Tibial artery (tissue), 4 donors: ENCODE measurements at places on chromosomes 11 and 22.

DNA sequence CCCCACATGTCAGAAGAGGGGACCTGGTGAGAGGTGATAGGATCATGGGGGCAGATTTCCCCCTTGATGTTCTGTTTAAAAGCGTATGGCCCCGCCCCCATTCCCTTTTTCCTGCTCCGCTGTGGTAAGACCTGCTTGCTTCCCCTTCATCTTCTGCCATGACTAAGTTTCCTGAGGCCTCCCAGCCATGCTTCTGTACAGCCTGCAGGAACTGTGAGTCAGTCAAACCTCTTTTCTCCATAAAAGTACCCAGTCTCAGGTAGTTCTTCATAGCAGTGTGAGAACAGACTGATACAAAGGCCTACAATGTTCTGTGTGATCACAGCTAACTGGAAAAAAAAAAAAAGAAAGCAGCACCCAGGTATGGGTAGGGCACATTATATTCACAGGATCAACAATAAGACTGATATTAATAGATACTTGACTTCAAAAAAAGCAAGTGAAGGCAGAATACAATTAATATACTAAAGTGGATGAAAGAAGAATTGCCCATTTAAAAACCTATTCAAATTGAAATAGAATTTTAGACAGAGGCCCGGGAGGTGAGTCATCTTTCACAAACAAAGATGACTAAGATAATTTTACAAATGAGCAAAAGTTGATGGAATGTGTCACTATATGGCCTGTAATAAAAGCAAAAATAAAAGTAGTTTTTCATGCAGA lies 1.7 kb upstream of the OR52K1 start:
- no peak for DNase-seq
- H3K36me3 ChIP-seq, result no peaks in the 10 kb centered on the region
- H3K27me3 ChIP-seq, result no peaks in the 10 kb centered on the region
- no peak overlapping the region for H3K27ac ChIP-seq
- no peak overlapping the region for H3K4me3 ChIP-seq
- H3K4me1 ChIP-seq, result no peaks in the 10 kb centered on the region

DNA sequence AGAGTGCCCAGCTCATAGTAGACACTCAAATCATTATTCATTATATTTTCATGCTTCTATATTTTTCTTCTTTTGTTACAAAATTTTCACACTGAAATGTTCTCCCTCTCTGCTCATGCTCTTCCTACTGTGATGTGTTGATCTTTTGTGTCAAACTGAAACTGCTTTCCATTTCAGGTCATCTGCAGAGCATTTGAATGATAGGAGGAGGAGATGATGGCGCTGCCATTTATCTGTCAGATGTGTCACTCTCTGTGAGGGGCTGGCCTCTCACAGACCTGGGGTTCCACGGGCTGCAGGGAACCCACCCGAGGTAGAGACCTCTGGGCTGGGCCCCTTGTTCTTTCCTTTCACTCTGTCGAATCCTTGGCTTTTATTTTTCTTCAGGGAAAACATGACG lies 41.1 kb downstream of the OR10A6 start:
- no peak overlapping the region for H3K4me3 ChIP-seq
- no peak overlapping the region for H3K27ac ChIP-seq
- no peaks in the 10 kb centered on the region for H3K27me3 ChIP-seq
- no peak for DNase-seq
- H3K4me1 ChIP-seq, result no peaks in the 10 kb centered on the region

- peaks cover 7% of the 10 kb centered on the region for H3K27me3 ChIP-seq
- H3K4me3 ChIP-seq, result peak overlapping the region; percentile 99
- H3K4me1 ChIP-seq, result no peaks in the 10 kb centered on the region
These were observed 728 bp downstream of the DCUN1D5 start for GRCh38 chr11:103091064-103091800.

DNA sequence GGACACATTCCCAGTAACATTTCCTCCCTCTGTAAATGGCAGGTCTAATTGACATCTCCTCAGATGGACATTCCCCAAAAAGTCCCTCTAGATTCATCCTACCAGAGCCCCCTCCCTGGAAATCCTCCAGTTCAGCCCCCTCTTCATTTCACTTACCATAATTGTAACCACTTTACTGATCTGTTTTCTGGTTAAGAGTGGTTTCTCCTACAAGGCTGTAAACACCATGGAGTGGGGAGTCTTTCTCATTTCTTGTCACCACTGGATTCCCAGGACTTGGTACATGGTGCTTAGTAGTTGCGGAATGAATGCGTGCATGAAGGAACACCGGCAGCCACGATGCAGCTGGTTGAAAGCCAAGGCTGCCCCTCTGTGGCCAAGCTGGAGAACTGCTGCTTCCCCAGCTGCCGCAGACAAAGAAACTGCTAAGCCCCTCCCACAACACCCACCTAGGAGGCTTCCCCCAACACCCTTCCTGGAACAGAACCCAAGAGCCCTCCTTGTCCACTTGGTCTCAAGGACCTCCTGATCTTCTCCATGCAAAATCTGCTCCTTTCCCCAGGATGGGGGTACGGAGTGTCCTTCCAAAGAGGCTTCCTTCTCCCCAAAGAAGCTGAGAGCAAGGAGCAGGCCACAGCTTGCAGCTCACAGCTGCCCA lies 18.6 kb upstream of the SCARF2 start:
- no peak overlapping the region for H3K4me3 ChIP-seq
- H3K27me3 ChIP-seq, result no peaks in the 10 kb centered on the region
- peaks cover 7% of the 10 kb centered on the region for H3K36me3 ChIP-seq
- no peak overlapping the region for H3K27ac ChIP-seq
- DNase-seq, result peak; percentile 70

GRCh38 chr11:66883016-66883965 lies 26.4 kb downstream of the LRFN4 start:
- no peak overlapping the region for H3K27ac ChIP-seq
- no peaks in the 10 kb centered on the region for H3K36me3 ChIP-seq
- peaks cover 30% of the 10 kb centered on the region for H3K4me1 ChIP-seq
- H3K27me3 ChIP-seq, result no peaks in the 10 kb centered on the region

GRCh38 chr11:61731952-61732675 lies 20.3 kb upstream of the MYRF start:
- no peaks in the 10 kb centered on the region for H3K27me3 ChIP-seq
- H3K36me3 ChIP-seq, result peaks cover 48% of the 10 kb centered on the region
- peak overlapping the region; percentile 17 for H3K27ac ChIP-seq
- DNase-seq, result no peak
- H3K4me1 ChIP-seq, result peaks cover 17% of the 10 kb centered on the region

DNA sequence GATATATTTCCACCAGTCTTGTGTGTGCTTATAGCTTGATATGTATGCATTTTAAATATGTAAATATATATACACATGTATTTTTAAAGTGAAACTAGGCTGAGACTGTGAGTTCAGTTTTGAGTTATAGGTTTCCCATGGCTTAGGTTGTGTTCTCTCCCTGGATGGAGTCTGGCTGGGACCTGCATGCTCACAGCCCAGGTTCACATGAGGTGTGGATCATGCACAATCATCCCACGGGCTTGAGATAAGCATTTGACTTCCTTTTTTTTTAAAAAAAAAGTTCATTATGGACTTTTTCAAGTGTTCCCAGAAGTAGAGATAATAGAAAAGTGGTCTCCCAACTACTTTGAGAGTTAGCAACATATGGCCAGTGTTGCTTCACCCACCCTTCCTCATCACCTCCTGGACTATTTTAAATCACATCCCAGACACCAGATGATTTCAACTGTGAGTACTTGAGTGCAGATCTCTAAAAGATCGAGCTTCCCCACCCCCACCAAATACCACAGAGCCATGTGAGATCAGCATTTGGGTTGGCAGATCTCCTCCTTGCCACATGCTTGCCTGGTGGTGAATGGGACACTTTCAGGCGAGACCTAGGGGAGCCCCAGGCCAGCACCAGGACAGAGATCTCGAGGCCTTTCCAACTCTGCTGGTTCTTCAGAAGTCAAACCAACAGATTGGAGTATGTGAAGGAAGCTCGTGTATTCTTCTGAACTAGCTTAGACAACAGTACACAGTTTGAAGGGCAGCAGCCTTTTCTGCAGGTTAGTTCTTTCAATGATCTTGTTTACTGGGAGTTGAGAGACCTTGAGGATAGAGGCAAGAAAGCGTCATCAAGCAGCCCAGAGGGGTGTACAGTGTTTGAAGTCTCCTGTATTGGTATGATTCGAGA lies 15.9 kb downstream of the MED15 start:
- peak overlapping the region; percentile 38 for H3K27ac ChIP-seq
- H3K36me3 ChIP-seq, result peaks cover 5% of the 10 kb centered on the region
- no peaks in the 10 kb centered on the region for H3K27me3 ChIP-seq
- no peak for DNase-seq
- peaks cover 27% of the 10 kb centered on the region for H3K4me1 ChIP-seq

DNA sequence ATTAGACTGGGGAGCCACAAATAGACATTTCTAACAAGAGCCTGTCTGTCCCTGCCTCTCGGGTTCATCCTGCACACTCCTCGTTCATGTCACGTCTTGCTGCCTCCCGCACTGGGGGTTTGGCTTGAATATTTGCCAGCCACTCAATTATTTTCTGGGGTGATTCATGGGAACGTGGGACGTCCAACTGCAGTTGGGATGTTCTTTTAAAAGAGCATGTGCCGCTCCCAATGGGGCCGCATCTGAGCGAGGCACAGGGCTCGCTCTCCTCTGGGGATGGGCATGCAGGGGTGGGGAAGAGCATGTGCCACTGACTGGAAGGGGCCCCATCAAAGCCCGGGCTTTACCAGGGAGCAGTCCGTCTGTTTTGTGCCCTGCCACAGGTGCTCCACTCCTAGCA lies 43.4 kb downstream of the PARVG start:
- H3K4me3 ChIP-seq, result no peak overlapping the region
- peaks cover 17% of the 10 kb centered on the region for H3K27me3 ChIP-seq
- no peaks in the 10 kb centered on the region for H3K4me1 ChIP-seq
- DNase-seq, result no peak

DNA sequence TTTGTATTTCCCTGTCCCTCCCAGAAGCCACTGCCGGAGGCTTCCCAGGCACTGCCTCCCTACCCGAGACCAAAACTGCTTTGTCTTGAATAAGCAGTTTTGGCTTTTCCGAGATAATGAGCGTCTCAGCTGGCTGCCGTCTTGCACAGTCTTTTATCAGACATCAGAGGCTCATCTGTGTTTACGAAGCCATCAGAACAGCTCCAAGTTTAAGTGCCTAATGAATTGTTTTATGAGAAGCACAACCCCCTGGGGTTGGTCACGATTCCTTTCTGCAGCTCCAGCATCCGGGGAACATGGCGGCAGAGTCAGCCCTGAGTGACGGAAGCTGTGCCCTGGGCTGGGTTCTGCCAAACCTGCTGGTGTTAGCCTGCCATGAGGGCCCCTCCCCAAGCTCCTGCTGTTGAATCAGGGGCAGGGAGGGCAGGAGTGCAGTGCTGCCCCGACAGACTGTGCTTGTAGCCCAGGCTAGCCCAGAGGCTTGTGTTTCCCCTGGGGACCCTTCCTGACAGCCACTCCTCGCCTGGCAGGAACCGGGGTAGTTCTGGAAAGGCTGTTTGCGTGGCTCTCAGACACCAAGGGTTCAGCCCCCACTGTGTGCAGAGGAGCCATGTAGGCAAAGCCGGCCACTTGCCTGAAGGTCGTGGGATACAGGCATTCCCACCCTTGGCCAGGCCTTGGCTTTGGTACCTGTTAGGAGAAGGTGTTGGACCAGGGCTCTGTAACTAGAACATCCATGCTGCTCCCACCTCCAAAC lies 96.1 kb downstream of the MORC2 start:
- peak; percentile 41 for DNase-seq
- no peaks in the 10 kb centered on the region for H3K36me3 ChIP-seq
- H3K27me3 ChIP-seq, result no peaks in the 10 kb centered on the region
- H3K4me3 ChIP-seq, result no peak overlapping the region
- no peaks in the 10 kb centered on the region for H3K4me1 ChIP-seq
- H3K27ac ChIP-seq, result no peak overlapping the region
